ENCODE measurements at places on chromosomes 1 and 21. TPM values are rescaled to one million over a fixed set of nuclear protein-coding genes. Genes with fewer than 3 reads are reported as not detected.

The CDA gene
- total RNA-seq, result 3.5 TPM

The DONSON gene
- 5.1 TPM for total RNA-seq

DNA sequence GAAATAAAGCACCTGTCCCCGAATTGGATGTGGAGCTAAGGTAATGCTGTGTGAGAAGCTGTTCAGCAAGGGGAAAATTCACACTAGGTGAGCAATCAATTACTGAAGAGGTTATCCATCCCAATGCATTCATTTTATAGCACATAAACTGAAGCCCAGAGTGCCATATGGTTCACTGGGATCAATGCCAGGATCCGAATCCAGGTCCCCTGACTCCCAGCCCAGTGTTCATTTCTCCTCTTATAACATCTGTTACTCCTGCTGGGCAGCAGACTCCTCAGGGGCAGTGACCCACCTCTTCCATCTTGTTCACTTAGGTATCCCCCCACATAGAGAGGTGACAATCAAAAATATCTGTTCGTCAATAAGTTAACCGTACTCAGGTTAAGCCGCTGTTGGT lies 13.2 kb upstream of the SEC16B start:
- DNase-seq, result no peak

GRCh38 chr1:201660931-201661822 lies 122.2 kb downstream of the NAV1 start:
- no peak for DNase-seq

DNA sequence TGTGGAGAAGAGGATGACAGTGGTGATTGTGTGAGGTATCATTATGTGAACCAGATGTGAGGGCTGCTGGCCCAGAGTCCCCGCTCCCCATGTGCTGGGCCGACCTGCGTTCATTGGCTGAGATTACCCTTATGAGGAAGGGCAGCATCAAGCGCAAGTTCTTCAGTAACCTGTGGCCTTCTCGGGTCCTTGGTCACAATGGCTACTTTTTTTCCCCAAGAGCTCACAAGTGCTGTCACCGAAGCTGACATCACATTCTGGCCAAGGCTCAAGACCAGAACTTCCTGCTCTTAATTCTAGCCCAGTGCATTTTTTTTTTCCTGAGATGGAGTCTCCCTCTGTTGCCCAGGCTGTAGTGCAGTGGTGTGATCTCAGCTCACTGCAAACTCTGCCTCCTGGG lies 262.9 kb downstream of the RHOU start:
- no peak for DNase-seq

DNA sequence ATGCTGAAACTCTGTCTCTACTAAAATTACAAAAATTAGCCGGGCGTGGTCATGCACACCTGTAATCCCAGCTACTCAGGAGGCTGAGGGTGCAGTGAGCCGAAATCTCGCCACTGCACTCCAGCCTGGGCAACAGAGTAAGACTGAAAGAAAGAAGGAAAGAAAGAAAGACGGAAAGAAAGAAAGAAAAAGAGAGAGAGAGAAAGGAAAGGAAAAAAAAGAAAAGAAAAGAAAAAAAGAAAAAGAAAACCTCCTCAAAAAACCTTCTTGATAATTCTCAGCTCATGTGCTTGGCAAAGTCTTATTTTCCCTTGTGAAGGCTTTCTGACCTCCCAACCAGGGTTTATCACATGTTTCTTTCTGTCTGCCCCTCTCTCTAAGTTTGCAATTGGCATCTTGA lies 7.3 kb downstream of the NID1 start:
- no peak for DNase-seq

DNA sequence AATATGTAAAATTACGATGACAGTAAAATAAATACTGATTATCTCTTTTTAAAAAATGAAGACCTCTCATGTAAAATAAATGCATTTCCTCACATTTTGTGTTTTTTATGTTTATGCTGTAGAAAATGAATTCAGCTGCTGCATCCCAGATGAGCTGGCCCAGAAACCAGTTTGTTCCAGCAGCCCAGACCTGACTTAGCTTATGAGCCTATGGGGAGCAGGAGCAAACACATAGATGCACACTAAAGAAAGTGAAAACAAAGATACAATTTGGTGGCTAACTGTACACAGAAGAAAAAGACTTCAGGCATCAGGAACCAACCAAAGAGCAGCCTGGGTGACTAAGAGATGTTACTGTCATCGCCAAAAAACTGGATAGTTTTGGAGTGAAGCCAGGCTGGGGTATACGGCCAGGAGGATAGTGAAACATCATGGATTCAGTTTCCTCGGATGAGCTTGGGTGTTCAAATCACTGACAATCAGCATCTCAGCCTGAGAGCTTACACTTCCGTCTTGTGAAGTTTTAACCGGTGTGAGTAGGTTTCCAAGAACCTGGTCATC lies 113.9 kb upstream of the BACE2 start:
- no peak for DNase-seq

All from Right ventricle myocardium superior (tissue), 1 donor.